Caki2 (cell line): ENCODE measurements at places on chromosomes 2 and 18. TPM values are rescaled to one million over a fixed set of nuclear protein-coding genes. Genes with fewer than 3 reads are reported as not detected.

DNA sequence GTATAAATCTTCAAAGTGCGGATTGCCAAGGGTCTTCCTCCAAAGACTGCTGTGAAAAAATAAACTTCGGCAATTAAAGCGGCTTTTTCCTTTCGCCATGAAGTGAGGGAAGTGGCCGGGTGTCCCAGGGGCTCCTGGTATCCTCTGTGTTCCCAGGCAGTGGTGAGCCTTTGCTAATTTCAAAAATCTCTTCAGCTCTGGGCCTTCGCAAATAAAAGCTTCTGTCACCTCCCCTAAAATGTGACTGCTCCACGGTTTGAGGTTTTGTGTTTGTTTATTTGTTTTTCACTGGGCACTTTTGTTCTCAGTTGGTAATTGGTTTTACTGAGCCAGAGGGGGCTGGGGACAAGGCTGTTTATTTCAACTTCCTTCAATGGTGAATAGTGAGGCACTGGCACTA is 270.1 kb upstream of the POU3F3 start:
- DNase-seq, result no peak

DNA sequence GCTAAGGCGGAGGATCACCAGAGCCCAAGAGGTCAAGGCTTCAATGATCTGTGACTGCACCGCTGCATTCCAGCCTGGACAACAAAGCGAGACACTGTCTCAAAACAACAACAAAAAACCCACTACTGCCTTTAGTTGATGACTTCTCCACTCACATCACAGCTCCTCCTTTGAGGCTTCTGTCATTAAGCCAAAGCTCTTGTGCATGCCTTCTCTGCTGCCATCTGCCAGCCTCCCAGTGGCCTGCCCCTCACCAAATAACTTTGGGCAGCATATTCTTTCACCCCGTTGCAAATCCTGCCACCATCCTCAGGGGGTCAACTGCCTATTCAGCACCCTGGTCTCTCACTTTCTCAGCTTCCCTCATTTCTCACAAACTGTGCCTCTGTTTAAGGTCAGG is 27.5 kb downstream of the OSBPL1A start:
- no peak for DNase-seq

DNA sequence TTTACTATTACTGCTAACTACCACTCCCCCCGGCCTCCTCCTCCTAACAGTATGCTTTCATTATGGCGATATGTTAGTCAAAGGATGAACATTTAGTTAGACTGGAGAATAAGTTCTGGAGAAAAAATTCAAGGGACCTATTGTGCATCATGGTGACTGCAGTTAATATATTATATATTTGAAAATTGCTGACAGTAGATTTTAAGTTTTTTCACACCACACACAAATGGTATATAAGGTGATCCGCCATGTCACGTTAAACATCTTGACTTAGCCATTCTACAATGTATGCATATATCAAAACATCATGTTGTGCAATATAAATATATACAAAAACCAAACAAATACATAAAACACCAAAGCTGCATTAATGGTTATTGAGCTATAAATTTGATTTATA is 873.7 kb downstream of the CNTNAP5 start:
- no peak for DNase-seq

DNA sequence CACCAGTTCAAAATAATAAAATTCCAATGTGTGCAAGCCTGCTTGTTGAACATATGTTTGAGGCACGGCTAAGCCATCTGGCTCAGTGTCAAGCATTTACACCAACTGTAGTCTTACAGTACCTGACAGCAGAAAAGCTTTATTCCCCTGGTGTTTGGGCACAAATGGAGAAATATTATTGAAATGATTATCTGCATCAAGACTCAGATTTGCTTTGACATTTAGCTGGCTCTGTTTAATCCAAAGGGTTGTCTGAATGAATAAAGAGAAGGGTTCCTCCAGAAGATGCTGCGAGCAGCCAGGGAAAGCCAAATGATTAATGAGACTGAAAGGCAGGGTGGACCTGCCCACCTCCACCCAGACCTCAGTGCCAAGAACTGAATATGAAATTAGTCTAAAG is 393.2 kb upstream of the GALNT5 start:
- DNase-seq, result no peak

GRCh38 chr2:112074506-112074905 is 19.4 kb downstream of the TMEM87B start:
- DNase-seq, result no peak

The AQP12B gene
- not detected in 2 replicates for total RNA-seq

The GALR1 gene
- not detected in 2 replicates for total RNA-seq

The KIF5C gene
- not detected in 2 replicates for total RNA-seq

The MSH6 gene
- 39.6 and 46.3 TPM in 2 replicates for total RNA-seq
